ENCODE measurements at places on chromosomes 1 and 21. TPM values are rescaled to one million over a fixed set of nuclear protein-coding genes. Genes with fewer than 3 reads are reported as not detected.

DNA sequence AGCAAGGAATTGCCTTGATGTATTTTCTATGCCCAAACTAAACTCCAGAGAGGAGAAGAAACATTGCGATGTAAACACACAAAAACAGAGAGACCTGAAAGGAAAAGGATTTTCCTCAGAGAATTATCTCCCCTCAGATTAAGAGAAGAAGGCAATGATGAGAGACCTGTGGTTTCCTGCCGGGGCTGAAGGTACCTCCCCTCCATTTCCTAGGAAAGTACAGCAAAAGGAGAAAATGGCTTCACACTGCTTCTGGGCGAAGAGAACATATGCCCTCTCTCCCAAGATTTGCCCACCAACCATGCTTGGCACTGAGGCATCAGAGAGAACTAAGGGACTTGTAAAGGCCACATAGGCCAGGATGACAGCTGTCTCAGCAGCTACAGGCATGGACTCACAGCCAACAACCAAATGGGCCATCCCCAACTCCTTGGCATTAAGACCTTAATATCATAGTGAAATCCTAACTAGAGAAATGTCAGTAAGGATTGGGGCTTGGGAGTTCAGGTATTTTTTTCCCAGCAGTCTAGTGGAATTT lies 523.0 kb downstream of the PTPRC start:
- DNase-seq = no peak

DNA sequence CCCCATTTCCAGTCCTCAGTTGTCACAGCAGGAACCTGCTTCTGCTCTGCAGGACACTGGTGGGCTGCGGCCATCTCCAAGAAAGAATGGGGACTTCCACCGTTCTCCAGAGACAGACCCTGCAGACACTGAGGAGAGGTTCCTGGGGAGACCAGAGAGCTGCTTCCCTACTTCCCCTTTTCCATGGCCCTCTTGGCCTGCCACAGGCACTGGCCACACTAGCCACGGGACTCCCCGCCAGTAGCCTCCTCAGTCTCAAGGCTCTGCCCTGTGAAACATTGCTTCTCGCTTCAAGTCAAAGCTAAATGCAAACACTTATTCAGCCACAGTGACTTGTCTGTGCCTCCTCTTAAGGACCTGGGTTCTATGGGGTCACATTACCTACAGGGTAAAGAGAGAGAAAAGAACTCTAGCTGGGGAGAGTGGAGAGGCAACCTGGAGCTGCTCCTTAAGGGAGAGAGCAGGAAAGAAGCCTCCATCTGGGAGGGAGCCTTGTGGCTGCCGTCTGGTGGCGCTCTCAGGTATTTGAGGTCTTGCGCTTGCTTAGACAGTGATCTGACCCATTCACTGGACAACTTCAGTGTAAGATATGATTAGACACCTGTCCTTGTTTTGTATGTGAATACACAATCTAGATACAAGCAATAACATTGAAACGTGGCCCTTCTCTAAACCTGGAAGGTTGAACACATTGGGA lies 5.4 kb upstream of the SLAMF8 start:
- no peak for DNase-seq

DNA sequence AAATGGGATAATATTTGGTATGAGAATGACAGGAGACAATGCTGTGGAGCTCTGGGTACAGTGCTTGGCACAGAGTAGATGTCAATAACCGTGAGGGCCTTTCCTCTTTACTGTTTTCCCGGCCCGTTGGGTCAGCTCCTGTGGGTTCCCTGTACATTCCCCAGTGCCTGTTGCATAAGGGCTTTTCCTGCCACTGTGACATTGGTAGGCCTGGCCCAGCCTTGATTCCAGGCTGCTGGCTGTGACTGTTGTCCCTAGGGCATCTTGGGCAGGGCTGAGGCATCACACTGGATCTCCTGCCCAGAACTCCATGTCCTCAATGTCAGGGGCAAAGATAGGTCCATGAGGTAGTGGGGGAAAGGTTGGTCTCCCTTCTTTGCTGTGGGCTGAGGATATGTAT lies 25.8 kb upstream of the MYCL start:
- DNase-seq = no peak

The SERTAD4 gene
- 1.1 TPM for total RNA-seq

The SOD1 gene
- 234 TPM for total RNA-seq

All from endodermal cell (in vitro differentiated cells).